ENCODE measurements at places on chromosomes 4 and X. TPM values are rescaled to one million over a fixed set of nuclear protein-coding genes. Genes with fewer than 3 reads are reported as not detected.

PABPC1L2B gene
- total RNA-seq, result not detected

WDFY3 gene
- not detected for total RNA-seq

NLRP2B gene
- total RNA-seq, result not detected

BRS3 gene
- not detected for total RNA-seq

DNA sequence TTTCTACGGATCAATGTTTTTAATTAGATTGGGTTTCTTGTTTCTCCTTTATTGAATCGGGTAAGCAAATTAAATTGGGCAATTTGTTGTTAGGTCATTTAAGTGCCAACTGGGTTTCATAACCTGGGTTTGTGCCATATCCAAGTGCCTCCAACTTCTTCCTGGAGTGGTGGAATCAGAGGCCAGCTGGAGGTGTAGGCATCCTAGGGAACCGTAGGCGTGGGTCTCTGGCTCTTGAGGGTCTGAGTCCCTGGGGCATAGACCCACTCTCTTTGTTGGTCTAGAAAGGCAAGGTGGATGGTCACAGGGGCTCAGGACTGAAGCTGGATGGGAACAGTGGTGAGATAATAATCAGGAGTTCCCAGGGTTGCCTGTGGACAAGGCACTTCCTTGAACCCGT is 18.3 kb downstream of the CNGA2 start:
- no peak for DNase-seq

DNA sequence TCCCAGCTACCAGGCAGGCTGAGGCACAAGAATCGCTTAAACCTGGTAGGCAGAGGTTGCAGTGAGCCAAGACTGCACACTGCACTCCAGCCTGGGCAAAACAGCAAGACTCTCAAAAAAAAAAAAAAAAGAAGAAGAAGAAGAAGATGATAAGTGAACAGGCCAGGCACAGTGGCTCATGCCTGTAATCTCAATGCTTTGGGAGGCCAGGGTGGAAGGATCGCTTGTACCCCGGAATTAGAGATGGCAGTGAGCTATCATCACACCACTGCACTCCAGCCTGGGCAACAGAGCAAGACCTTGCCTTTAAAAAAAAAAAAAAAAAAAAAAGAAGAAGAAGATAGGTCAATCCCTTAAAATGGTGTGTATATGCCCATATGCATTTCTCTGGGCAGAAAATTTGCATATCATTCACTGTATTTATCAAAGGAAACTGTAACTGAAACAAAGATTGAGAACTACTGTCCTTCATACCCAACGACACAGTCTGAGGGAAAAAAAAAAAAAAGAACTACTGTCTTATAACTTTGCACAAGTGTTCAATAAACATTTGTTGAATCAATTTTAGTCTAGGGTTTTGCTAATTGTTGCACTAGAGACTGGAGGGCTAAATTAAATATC is 2.3 kb downstream of the RFC1 start:
- DNase-seq, result no peak

DNA sequence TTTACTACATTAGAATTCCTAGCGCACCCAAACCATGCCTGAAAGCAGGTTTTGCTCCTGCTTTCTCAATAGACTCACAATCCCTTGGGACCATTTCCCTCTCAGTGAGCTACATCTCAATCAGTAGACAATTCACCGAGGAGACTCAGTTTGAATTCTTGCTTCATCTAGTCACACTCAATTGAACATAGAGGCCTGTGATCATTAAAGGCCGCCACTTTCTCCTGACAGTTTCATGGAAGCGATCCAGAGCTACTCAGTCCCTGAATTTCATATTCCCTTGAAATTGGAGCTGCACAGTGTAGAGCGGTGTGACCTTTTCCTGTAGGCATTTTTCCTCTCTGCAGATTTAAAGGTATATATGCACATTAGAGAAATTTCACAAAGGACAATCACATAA is 193.9 kb upstream of the SPOCK3 start:
- DNase-seq, result no peak

- no peak for DNase-seq
Observed at GRCh38 chr4:91111556-91111955, 984.4 kb downstream of the CCSER1 start.

DNA sequence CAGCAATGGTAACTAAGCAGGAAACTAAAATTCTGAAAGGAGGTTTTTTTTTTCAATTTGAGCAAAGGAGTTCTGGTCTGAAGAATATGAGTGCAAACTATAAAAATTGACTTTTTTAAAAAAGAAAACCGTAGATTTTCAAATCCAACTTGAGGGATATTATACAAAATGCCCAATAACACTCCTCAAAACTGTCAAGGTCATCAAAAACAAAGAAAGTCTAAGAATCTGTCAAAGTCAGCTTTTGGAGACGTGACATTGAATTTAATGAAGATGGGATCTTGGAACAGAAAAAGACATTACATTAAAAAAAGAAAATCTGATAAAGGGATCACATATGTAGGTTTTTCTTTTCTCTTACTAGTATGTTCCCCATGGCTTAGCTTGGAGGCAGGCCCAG is 40.4 kb upstream of the AR start:
- DNase-seq, result no peak

All from activated CD8-positive, alpha-beta T cell treated with anti-CD3 and anti-CD28 coated beads, Interleukin-2, amount 10 ng/mL, durations not matched to agents 7 days and 5 days (primary cell).